ENCODE measurements at places on chromosomes 6 and 20.
A peak's percentile ranks its signal among the peaks of the same experiment; 100 is the strongest.

- DNase-seq: no peak
Observed at GRCh38 chr6:12717356-12717755, 789 bp downstream of the PHACTR1 start.

DNA sequence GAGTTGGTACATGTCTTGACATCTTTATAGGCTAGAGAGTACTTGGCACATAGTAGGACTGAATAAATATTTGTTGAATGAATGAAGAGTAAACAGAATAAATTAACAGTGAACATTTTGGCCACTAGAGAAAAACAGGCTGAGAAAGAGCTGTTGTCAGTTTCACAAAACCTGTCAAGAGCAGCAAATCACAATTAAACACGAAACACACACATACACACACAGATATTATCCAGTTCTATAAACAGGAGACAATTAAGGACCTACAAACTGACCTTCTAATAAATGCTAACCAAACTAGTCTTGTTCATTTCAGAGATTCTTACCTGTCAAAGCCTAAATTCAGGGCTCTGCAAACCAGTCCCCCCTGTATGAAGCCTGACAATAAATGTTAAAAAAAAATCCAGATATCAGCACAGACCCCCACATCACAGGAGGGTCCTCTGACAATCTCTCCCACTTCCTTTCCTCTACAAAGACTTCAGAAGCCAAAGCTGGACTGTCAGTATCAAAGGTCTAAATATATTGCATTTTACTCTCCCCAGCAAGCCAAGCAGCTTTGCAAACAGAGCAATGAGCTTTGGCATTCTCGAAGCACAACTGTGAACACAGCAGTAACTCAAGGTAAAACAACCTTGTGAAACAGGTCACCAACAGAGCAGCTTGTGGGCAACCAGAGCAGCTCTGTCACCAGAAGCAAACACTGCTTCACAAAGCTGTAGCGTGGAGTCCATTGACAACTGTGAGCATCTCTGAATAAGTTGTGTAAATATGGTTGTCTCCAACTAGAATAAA lies 229.9 kb downstream of the TBXT start:
- no peak for DNase-seq

- no peak for DNase-seq
Observed at GRCh38 chr6:138577151-138577915, 78.0 kb upstream of the NHSL1 start.

DNA sequence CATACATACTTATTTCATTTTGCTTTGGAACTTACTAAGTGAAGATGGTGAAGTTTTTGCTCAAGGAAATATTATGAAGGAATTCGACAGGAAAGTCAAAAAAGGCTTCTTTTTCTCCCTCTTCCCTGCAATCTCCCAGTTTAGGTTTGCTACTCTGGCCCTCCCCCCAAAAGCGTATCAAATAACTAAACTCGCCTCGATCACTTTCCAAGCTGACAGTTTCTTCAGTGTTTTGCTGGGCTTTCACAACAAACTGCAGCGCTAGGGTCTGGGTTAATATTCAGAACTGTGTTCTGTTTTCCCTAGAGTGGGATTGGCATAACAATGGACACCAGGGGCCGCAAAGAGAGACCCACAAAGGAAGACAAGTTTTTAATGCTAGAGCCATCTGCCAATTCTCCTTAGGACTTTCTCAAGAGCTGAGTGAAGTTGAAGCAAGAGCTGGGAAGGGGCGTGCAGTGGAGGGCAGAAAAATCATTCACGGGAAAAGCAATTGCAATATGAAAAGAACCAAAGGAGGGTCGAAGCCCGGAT lies 57.8 kb downstream of the ATP9A start:
- no peak for DNase-seq

- DNase-seq: peak; percentile 44
Observed at GRCh38 chr6:142537612-142538478, 236.0 kb downstream of the ADGRG6 start.

DNA sequence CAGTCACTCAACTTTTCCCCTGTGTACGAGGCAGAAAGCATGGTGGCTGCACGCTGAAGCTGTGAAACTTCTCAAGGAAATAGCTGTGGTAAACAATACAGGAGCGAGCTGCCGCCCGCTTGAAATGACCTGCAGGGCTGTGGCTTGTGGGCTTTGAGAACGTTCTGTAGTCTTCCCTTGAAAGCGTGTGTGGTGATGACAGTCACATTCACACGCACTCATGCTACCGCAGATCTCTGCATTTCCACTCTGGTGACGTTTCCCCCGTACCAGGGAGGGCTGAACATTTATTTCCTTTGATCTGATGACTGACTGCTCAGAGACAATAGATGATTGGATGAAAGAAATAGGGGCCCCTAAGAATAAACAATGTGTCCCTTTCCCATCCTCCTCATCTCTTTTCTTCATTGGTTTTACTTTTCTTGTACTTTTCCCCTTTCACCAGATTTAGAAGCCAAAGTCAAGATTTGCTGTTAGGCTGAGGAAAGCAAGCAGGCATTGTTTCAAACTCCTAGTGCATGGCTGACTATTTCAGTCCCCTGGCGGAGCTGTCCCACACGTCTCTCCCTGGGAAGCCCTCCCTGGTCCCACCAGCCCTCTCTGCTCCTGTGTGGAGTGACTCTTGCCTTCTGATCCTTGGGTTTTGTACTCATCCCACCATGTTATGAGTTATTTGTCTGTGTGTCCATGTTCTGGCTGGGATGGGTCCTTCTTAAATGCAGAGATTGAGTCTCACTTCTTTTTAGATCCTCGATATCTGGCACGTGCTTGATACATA lies 3.9 kb downstream of the SYTL3 start:
- peak; percentile 88 for DNase-seq

- no peak for DNase-seq
Observed at GRCh38 chr6:44073612-44074438, 53.4 kb downstream of the MRPL14 start.

DNA sequence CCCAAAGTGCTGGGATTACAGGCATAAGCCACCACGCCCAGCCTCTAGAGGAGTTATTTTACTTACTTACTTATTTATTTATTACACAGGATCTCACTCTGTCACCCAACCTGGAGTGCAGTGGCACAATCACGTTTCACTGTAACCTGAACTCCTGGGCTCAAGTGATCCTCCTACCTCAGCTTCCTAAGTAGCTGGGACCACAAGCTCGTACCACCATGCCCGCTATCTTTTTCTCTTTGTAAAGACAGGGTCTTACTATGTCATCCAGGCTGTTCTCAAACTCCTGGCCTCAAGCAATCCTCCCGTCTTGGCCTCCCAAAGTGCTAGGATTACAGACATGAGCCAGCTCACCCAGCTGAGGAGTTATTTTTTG lies 1.6 kb upstream of the TRIB3 start:
- no peak for DNase-seq

DNA sequence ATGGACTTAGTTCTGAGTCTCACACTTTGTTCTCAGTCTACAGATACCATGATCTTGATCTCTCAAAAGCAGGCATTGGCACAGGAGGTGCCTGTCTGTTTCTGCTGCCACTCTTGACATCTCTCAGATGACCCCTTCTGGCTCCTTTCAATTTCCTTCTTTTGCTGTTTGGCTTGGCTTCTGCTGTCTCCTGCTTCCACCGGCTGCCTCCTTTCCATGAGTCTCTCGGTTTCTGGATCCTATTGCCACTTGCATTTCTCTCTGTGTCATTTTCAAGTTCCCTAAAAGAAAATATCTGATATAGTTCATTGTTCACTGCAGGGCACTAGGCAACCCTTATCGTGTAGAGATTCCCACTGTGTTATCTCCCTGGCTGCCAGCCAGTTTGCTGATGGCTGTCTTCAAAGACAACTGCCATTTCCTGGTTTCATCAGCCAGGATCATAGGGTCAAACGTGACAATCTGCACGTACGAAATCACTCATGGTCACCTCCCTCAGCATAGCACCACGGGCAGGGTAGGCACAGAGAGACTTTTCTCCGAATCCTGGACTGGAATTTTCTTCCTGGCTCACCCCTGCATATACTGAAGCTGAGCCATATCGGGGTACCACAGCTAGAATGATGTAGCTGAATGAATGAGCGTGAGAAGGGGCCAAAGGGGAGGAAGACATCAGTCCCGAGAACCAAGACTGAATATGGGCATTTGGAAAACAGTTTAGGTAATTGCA lies 144.6 kb upstream of the TMEM170B start:
- DNase-seq: no peak

DNA sequence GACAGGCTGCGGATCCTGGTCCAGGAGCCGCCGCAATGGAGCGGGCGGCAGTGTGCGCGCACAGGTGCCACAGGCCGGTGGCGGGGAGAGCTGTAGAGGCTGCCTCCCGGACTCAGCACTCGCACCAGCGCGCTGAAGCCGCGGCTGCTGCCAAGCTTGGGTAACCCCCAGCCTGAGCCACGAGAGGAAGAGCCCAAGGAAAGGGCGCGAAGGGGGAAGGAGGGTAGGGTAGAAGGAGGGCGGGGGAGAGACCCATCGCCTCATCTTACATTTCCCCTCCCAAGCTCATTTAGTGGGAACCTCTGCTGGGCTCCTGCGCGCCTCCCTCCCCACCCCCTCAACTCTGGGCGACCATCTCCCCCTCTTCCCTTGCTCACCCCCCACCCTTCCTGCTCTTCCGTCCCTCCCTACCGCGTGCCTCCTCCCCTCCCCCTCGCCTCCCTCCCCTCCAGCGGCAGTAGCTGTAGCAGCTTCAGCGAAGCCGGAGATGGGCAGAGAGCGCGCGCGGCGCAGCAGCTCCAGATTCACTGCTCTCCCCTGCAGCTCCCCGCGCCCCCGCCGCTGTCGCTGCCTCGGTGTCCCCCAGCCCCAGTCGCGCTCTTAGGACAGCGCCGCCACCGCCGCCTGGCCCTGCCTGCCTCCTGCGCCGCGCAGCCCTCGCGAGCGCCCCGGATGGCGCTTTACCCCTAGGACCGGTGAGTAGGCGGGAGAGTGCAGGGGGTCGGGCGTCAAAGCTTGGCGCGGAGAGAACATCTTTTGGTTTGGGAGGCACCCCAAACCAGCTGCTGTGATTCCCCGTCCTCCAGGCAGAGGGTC lies at the start of gene FUT9:
Gene FUT9 (plus strand): TSS at position 457 of the 816 bp plus-strand sequence. CDS start 187,182 bp downstream, outside the sequence.
- no peak for DNase-seq

DNA sequence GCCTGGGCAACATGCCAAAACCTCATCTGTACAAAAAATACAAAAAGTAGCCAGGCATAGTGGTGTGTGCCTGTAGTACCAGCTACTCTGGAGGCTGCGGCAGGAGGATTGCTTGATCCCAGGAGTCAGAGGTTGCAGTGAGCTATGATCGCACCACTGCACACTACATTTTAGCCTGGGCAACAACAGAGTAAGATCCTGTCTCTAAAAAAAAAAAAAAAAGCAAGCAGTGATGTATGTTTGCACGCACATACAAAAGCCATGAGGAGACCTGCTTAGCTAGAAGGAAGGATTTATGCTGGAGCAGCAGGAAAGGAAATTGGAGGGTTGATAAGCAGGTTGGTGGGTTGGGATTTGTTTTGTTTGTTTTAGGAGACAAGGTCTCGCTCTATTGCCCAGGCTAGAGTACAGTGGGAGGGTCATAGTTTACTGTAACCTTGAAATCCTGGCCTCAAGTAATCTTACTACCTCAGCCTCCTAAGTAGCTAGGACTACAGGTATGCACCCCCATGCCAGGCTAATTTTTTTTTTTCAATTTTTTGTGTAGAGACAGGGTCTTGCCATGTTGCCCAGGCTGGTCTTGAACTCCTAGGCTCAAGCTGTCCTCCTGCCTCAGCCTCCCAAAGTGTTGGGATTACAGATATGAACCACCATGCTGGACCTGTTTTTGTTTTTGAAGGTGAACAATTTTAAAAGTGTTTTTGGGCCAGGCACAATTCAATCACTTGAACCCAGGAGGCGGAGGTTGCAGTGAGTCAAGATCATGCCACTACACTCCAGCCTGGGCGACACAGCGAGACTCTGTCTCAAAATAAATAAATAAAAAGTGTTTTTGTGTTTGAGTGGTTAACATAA lies 4.0 kb downstream of the ZSWIM3 start:
- DNase-seq: no peak

GRCh38 chr6:144292372-144292771 lies 7.2 kb downstream of the UTRN start:
- no peak for DNase-seq
